ENCODE measurements at places on chromosomes 4 and X.
A peak's percentile ranks its signal among the peaks of the same experiment; 100 is the strongest.

GRCh38 chrX:39475372-39475771, 622.4 kb downstream of the BCOR start:
- DNase-seq: no peak

DNA sequence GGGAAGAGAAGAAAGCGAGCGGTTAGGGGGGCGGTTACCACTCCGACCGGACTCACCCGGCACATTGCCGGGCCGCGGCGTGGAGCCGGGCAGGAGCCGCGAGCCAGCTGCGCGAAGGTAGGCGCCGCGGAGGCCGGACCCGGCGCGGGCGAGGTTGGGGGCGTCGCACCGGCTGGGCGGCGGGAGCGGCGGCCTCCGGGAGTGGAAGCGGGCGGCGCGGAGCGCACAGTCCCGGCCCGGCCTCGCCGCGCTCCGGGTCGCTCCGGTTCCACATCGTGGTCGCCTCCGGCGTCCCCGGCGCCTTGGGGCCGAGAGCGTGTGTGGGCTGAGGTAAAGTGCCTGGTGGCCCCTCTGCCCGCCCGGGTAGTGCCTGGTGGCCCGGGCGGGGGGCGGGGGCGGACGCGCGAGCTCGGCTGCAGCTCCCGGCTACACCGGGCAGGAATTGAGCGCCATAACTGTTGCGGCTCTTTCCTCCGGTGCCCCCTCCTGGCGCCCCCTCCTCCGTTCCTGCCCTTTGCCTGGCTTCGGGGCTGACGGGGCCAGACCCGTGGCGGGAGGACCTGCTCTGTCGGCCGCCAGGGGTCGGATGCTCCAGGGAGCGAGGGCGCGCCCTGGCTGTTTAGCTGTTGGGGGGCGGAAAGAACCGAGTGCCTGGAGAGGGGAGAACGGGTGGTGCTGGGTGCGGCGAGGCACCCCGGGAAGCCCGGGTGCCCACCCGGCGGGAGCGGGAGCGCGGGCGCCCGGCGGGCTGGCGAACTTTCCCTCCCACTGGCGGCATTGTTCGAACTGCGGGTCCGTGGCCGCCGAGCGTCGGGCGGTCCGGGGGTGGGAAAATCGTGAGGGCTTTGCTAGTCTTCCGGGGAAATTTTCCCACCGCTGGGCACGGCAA, 626 bp downstream of the JADE3 start:
- peak; percentile 12 for DNase-seq

- peak; percentile 16 for DNase-seq
Measured at GRCh38 chrX:10576777-10577447, 43.5 kb downstream of the MID1 start.

GRCh38 chr4:71009890-71010588, 16.6 kb downstream of the DCK start:
- DNase-seq: peak; percentile 9

- no peak for DNase-seq
Measured at GRCh38 chrX:68396953-68397352, 36.3 kb downstream of the OPHN1 start.

DNA sequence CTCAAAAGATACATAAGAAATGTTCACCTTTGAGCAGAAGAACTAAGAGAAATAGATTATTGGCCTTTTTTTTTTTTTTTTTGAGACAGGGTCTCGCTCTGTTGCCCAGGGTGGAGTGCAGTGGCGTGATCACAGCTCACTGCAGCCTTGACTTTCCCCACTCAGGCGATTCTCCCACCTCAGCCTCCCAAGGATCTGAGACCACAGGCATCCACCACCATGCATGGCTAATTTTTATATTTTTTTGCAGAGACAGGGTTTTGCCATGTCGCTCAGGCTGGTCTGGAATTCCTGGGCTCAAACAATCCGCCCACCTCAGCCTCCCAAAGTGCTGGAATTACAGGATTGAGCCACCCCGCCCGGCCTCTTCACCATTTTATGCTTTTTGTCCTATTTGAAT, 2.9 kb upstream of the TLR6 start:
- DNase-seq: no peak

- no peak for DNase-seq
Measured at GRCh38 chr4:147768113-147768512, 36.2 kb downstream of the ARHGAP10 start.

DNA sequence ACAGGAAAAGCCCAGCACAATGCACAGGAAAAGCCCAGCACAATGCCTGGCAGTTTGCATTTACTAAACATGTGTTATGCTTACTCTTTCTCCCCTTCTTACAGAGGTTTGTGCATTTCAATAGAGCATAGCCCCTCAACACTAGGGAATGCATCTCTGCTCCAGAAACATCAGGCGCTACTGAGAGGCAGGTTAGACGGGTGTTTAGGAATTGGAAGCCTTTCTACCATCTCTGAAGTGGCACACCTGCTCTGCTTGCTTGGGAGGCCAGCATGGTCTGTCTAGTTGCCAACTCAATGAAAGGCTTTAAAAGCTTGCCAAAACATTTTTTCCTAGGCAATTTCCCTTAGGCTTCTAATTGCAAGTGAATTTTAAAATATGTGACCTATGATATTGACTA, 55.7 kb downstream of the GRID2 start:
- DNase-seq: no peak

- peak; percentile 54 for DNase-seq
Measured at GRCh38 chr4:61202638-61203435, 2.7 kb downstream of the ADGRL3 start.

DNA sequence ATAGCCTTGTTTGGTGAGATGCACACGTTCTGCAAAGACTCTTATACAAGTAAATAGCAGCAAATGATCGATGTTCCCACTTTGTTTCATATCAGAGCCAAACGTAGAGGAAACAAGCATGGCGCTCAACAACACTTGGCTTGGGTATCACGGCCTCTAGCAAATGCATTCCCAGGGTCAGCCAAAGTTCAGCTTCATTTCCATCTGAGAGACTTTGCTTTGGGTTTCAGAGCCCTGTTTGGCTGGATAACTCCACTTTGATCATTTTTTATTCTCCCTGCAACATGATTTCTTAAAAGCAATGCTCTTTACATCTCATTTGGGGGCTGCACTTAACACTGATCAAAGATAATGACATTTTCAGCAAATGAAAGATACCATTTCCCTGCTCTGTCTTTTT, 199.2 kb upstream of the FAM9B start:
- DNase-seq: no peak

- no peak for DNase-seq
Measured at GRCh38 chr4:184309241-184310170, 91.8 kb upstream of the ENPP6 start.

DNA sequence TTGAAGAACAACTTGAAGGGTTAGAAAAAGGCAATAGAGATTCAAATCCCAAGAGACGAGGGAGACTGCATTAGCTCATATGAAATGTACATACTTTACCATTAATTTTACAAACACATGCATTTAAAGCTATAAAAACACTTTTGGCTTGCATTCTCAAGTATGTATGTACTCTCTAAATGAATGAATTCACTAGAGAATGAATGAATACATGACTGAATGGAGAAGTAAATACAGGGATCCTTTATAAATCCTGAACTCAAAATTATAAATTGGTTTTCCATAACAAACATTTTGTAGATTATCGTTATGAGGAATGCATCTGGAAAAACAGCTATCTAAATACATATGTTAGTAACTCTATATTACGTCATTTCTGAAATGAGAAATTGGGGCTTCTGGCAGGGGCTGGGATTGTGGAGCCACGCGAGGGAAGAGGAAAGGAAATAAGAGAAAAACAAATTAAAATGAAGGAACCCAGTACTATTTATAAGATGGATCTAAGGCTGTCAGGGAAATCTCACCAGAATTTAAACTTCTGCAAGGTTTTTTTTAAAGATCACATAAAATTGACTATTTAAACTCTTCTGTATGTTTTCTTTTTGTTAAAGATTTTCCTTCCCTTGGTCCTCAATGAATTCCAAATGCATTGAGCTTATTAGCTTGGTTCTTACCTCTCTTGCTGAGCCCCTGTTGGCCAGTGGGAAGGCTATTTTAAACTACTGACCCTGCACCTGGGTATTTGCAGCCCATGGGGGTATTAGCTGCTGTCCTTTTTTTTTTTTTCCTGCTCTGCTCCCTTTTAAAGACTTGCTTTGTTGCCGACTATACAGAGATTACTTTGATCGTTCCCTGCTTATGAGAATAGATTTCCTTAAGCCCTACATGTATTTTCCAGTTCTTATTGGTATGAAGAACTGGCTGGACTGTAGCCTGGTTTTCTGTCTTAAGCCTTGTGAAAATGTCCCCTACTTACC, 207.8 kb downstream of the ADGRL3 start:
- no peak for DNase-seq

DNA sequence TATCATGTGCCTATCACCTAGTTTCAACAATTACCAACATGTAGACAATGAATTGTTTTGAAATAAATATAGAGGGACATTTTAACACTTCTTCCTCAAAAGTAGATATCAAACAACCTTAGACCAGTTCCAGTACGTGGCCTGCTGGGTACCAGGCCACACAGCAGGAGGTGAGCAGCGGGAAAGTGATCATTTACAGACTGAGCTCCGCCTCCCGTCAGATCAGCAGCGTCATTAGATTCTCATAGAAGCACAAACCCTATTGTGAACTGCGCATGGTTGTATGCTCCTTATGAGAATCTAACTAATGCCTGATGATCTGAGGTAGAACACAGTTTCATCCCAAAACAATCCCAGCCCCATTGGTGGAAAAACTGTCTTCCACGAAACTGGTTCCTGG, 6.5 kb downstream of the BBS7 start:
- no peak for DNase-seq

GRCh38 chr4:120923207-120923522, 639 bp upstream of the PRDM5 start:
- DNase-seq: no peak

DNA sequence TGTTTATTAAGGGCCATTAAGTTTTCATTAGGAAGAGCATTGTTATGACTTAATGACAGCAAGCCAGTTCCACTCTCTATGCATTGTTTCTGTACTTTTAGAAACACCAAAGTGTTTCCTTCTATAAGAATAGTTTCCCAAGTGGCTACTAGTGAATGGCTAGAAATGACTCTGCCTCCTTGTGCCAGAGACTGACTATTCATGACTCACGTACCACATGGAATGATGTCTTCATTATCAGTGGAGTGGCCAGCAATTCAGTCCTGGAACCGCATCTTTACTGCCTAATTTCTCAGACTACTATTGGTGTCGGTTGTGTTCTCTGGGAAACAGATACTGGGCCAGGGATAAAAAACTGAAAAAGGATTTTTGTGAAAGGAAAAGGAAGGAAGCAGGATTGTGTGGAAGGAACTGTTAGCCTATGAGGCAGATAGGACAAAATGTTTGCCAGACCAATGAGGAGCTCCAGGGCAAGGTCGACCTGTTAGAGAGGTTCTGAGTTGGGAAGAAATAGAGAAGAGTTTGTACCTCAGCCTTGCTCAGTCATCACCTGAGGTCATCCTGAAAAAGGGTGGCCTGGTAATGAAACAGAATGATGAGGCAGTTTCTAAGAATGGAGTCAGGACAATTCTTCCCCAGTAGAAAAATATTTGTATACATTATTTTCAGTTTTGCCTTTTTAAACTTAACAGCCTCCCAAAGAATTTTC, 218.6 kb downstream of the SPCS3 start:
- DNase-seq: no peak

GRCh38 chr4:100823993-100824323, 306.1 kb upstream of the EMCN start:
- DNase-seq: no peak

DNA sequence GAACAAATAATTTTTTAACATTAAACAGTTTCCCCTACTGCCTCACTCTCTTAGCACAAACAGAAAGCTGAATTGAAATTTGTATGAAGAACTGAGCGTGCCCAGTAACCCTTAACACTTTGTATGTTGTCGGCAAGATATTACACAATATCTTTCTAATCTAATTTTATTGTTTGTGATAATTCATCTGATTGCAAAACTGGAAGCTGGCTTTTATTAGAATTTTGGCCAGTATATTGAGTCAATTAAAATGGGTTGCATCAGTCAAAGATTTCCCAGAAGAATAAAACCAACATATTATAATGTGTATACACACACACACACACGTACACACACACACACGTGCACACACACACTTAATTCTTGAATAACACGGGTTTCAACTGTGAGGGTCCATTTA, 2332.1 kb downstream of the PCDH7 start:
- DNase-seq: no peak

DNA sequence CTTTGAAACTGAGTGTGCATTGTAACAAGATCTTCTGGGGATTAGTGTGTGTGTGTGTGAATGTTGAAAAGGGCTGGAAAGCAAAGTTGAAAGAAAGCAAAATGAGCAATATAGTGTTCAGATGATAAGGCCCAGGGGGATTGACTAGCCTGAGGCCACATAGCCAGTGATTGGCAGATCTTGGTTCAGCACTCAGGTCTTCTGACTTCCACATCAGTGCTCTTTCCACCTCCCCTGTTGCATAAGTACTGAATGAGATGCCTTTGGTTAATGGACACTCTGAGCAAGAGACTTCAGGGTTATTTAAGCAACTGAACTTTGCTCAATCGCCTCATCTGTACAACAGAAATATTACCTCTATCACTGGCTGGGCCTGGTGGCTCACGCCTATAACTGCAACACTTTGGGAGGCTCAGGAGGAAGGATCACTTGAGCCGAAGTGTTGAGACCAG, 120.4 kb downstream of the TMEM164 start:
- DNase-seq: no peak
